ENCODE measurements at places on chromosomes 4 and X. TPM values are rescaled to one million over a fixed set of nuclear protein-coding genes. Genes with fewer than 3 reads are reported as not detected.

TMA16 gene
- 24.5 TPM for total RNA-seq

CTAG2 gene
- not detected for total RNA-seq

TRAM1L1 gene
- 1.2 TPM for total RNA-seq

IRS4 gene
- total RNA-seq: not detected

FAAH2 gene
- 8.4 TPM for total RNA-seq

C4orf46 gene
- 3.4 TPM for total RNA-seq

GYG2 gene
- total RNA-seq: 487 TPM

PPEF1 gene
- total RNA-seq: not detected

HSFX3 gene
- total RNA-seq: not detected

FRG2 gene
- not detected for total RNA-seq

SPANXD gene
- not detected for total RNA-seq

DNA sequence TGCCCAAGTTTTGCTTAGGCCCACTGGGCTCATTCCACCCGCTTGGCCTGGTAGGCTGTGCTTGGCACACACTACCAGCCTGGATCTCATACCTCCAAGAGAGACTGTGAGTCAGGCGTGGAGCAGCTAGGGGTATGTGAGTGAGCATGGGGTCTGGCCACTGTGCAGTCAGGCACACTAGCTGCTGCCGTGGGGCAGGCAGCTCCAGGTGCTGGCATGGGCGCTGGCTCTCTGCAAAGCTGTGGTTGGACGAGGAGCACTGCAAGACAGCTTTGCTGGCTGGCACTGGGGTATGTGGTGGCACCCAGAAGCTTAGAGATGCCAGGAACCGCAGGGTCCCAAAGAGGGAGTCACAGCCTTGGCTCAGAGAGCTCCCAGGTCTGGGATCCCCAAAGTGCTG is 377.8 kb downstream of the KCTD8 start:
- no peak for DNase-seq

DNA sequence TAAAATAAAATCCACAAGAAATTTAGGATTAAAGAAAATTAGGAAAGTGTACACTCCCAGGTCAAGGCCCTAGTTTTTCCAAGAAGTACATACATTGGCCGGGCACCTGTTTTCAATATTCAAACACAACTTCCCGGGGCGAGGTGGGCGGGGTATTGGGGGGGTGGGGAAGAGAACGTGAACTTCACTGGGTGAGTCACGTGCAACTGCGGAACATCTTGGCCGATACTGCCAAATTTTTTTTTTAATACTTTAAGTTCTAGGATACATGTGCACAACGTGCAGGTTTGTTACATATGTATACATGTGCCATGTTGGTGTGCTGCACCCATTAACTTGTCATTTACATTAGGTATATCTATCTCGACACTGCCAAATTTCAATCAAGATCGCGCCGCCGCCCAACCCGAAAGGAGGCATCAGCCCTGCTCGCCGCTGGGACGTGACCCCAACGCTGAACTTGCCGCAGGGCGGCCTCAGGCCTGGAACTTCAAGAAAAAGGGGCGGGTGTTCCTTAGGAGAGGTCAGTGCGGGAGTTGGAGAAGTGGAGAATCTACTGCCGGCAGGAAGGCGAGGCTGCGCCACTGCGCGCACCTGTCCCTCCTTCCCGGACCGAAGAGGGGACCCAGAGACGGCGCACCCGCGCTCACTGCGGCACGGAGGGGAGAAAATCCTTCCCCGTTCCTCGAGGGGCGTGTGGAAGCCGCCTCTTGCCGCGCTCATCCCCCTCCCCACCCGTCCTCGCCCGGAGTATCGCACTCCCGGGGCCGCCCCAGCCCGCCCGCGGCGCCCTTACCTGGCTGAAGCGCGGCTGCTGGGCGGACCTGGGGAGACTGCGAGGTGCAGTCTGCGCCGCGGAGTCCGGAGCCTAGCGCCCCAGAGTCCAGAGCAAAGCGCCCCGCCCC is at the start of gene TEC:
TEC (minus strand) TSS at position 883 of the 905 bp plus-strand sequence. CDS start 41,224 bp downstream, outside the sequence.
- DNase-seq: no peak

DNA sequence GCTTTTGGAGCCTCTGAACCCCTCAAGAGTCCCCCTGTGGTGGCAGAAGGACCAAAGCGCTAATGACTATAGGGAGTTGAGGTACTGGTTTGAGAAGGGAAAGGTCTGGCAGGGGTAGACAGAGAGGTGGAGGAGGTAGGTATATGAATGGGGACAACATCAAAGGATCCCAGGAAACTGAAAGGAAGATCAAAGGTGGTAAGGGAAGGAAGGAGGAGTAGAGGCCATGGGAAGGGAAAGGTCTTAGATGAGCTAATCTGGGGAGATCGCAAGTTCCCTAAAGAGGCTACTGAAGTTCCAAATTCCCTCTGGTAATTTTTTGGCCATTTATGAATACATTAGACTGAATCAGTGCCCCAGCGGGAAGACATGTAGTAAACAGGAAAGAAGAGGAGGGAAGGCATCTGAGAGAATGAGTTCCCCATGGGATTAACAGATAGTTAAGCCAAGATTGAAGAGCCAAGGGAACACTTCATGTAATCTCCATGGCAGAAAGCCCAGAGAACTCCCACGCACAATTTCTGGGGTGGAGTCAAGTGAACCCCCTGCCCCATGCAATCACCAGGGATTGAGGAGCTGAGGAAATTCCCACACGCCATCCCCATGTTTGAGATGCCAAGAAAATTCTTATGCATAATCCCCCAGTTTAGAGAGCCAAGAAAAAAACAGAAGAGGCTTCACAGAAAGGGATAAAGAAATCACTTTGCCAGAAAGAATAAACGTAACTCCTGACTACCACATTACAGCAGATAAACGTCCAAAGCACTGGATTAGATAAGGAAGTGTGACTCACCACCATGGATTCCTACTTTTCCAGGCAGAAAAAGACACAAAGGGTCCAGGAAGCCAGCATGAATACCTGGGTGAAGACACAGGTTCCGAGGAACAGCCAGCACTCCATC is 25.8 kb downstream of the ZNF630 start:
- no peak for DNase-seq

DNA sequence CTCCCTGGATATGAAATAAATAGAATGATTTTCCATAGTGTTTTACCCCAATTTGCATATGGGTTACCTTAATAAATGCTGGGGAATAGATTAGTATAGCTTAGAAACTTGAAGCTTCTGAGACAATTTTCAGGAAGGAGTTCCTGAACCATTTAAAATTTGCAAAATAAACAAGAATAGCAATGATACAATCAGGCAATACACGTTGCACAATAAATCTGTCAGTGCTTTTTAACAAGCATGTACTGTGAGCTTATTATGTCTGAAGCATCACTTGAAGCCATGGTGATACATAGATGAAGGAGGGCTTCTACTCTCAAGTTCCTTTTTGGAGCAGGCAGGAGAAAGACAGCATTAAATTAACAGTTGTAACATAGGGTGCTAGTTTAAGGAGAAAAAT is 84.2 kb upstream of the WDFY3 start:
- DNase-seq: no peak

DNA sequence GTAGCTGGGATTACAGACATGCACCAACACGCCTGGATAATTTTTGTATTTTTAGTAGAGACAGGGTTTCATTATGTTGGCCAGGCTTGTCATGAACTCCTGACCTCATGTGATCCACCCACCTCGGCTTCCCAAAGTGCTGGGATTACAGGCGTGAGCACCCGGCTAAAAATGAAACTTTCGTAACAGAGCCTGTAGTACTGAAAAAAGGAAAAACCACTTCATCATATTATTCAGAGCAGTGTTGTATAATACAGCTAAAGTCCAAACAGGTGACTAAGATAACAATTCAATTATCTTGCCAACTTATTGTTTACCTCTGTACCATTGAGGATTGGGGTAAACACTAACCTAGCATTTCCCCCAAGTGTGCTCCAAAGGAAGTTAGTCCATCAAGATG is 43.9 kb upstream of the HPRT1 start:
- DNase-seq: no peak

DNA sequence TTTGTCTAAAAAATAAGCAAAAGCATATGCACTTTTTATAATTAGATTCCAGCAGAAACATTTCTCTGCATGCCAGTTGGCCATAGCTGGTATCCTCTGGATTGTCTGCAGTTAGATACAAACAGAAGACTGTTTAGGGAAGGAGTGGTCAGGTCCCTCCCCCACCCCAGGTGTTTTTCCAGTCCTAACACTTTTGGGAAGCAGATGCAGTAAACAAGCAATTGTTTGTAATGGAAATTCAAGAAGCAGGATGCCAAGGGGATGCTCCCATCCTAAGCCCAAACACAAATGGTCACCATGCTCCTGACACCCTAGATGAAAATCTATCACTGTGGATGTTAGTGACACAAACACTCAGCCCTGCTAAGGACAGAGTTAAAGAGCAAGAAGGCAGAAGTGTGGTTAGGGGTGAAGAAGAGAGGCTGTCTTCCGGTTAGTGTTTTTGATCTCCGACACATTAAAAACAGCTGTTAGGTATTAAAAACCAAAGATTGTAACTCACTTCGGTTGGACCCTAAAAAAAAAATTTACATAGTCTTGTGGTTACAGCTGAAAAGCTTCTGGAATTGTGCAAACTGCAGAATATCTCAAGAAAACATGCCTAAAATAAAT is 7.9 kb downstream of the LEF1 start:
- no peak for DNase-seq

DNA sequence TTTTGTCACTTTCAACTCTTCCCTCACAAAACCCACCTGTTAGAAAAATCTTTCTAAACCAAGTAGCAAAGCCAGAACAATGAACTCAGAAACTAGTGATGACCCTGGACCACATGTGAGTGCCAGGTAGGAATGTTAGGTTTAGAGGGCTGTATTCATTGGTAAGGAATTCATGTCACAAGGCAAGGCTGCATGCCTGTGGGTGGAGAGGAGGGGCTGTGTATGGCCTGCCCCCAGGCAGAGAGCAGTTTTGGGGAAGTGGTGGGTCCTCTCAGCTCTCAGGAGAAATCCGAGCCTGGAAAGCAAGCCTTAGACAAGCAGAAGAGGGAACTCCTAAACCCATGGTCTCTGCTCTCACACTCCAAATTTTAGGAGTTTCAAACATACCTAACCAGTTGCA is 2.4 kb downstream of the RNF175 start:
- DNase-seq: no peak

- no peak for DNase-seq
These were observed 177.8 kb downstream of the BANK1 start for GRCh38 chr4:101968364-101968763.

DNA sequence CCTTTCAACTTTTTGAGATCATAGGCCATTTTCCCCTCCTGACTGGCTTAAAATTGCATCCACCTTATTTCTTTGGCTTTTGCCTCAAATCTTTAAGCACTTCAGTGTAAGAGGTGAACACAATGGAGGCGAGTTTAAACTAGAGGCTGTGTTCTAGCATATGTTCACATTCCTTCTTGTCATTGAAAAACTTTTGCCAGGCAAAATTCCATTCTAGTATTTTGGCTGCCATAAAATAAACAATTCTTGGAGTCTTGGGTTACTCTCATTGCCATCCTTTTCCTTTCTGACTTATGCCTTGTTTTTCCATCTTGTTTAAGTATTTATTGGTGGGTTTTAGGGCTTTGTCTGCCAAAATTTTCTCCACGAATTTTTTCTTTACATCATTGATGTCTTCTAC is 137.3 kb upstream of the ANXA10 start:
- no peak for DNase-seq

- DNase-seq: no peak
These were observed 1036.2 kb upstream of the GRID2 start for GRCh38 chr4:91267543-91267942.

DNA sequence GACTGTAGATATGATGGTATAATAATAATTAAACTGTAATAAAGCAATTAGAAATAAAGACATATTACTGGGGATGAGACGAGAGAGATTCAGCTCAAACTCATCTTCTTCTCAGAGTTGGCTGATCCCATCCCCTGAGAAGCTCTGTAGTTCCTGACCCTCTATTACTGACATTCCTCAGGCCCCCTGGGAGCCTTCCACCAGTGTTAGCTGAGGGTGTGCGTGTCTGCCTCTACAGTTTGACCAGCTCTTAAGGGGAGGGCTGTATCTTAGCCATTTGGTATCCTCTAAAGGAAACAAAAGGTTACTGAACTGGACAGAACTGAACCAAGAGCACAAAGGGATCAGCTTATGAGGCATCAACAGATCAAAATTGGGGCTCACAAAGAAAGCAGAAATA is 11.2 kb downstream of the FHDC1 start:
- no peak for DNase-seq

- no peak for DNase-seq
These were observed 33.3 kb upstream of the SLC2A9 start for GRCh38 chr4:10054571-10055041.

DNA sequence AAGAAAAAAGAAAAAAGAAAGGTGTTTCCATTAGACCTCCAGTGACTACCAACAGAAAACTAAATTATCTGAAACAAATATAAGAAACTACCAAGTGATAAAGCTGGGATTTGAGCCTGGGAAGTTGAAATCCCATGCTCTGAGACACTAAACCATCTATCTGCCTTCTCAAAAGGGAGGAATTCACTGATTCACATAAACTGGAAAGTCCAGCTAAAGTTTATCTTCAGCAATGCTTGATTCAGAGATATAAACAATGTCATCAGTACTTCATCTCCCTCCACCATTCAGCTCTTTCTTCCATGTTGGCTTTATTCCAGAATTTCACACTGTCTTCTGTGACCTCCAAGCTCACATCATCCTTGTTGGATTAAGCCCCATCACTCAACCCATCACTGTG is 96.3 kb downstream of the IQCM start:
- no peak for DNase-seq

DNA sequence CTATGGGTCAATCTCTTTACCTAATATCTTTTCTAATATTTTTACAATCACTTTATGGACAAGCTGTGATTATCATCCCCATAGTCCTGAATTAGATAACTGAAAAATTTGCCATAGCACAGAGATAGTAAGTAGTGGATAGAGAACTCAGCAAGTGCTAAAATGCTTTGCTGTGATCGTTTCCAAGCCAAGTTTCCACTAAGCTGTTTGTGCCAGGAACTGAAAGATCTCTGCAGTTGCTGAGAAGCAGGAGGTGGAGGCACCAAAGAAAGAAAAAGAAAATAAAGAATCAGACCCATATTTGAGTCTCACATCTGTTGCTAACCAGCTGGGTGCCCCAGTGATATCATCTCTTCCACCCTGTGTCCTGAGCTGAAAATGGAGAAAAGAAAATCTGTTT is 605.6 kb upstream of the BOD1L1 start:
- DNase-seq: no peak

- no peak for DNase-seq
These were observed 10.2 kb upstream of the MAGEB10 start for GRCh38 chrX:27797575-27797974.

- DNase-seq: no peak
These were observed 187.8 kb downstream of the MID1IP1 start for GRCh38 chrX:38989076-38989475.

DNA sequence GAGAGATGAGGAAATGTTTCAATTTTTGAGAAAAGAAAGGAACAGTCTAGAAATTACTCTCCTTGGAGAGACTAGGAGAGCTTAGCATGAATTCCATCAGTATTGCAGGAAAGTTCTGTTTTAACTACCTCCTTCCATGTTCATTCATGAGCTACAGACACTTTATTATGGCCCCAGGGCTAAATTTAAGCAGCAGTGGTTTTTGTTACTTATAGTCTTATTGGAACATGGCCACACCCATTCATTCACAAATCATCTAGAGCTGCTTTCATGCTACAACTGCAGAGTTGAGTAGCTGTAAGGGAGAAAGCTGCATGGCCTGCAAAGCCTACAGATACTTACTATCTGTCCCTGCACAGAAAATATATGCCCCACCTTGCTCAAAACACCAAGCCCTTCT is 81.7 kb downstream of the SHISA3 start:
- DNase-seq: no peak

- no peak for DNase-seq
These were observed 99.7 kb downstream of the FIP1L1 start for GRCh38 chr4:53477038-53477565.

Data from omental fat pad (tissue), 4 donors.